Right atrium auricular region (tissue), 2 donors: ENCODE measurements at places on chromosomes 16 and 17.

DNA sequence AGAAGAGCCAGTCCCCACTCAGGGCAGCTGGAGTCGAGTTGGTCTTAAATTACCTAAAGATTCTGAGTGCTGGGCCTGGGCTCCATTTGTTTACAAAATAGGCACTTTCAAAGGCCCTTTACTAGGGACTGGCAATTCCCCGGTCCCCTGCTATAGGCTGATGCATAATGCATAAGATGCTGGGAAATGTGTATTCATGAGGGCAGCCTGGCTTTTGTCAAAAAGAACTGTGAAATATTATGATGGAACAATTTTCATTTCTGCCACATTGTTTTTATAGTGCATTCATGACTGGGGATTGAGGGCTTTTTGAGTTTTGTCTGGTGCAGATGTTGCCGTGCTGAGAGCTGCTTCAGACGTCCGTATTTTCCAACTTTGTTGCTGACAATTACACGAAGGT is 617.0 kb upstream of the CDH5 start:
- no peak for DNase-seq

- no peak for DNase-seq
These were observed 45.9 kb upstream of the CHMP6 start for GRCh38 chr17:80945736-80946135.

- no peak for DNase-seq
These were observed 86.5 kb downstream of the MAP2K6 start for GRCh38 chr17:69500911-69501429.

DNA sequence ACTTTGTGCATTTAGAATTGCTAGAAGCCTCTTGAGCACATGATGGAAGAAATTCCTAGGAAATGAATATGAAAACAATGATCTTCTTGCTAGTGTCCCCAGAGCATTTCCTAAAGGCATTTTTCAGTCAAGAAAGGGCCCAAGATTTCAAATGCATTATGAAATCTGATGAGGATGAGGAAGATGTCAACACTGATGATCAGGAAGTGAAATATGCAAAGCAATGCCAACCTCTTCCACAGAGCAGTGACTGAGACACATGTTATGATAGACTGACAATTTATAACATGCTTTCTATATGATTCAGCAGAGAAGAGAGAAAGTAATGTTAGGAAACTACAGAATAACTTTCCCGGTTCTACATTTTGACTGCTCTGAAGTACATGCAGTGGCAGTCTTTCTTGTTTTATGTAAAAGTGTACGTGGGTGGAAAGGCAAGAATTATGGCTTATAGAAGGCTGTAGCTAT is 859.1 kb upstream of the GOT2 start:
- DNase-seq = no peak

GRCh38 chr16:12345349-12345748 is 368.8 kb downstream of the SNX29 start:
- no peak for DNase-seq

DNA sequence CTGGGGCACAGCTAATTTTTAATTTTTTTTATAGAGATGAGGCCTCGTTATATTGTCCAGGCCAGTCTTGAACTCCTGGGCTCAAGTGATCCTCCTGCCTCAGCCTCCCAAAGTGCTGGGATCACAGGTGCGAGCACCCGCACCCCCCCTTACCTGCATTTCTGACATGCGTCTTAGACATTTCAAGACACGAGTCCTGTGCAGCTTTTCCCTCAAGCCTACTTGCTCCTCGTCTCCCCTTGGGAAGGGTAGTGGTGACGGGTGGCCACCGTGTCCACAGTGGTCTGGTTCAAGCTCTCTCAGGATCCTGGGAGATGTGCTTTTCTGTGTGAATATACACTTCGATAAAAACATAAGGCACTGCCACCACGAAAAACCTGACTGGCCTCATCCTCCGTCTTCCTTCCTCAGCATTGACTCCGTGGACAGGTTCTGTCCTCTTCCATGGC is 9.6 kb downstream of the CANT1 start:
- no peak for DNase-seq

- no peak for DNase-seq
These were observed 382.0 kb upstream of the DYNLRB2 start for GRCh38 chr16:80158766-80159165.

DNA sequence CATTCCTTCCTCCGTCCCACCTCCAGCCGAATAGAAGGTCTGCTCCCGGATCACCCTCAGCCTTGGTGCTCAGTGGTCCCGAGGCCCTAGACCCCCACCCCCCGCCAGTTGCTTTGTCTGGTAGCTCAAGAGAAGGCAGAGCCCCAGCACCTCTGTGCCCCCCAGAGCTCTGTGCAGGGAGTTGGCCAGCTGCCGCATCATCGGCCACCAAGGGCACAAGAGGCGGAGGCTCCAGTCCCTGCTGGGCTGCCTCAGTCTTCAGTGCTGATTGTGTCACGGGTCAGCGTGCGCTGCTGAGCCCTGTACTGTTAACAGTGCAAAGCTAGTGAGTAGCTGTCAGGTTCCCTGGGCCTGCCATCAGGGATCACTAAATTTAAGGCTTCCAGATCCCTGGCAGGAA is 22.2 kb upstream of the DRG2 start:
- DNase-seq = no peak

DNA sequence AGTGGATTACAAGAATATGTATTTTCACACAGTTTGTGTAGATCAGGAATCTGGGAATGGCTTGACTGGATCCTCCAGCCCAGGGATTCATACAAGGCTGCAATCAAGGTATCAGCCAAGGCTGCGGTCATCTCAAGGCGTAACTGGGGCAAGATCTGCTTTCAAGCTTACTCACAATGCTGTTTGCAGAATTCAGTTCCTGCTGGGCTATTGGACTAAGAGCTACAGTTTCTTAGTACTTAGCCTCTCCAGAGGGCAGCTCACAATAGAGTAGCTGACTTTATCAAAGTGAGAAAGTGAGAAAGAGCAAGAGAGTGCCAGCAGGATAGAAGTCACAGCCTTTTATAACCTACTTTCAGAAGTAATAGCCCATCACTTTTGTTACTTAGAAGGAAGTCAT is 211.0 kb downstream of the MAP2K6 start:
- no peak for DNase-seq
